Activated effector memory CD4-positive, alpha-beta T cell treated with anti-CD3 and anti-CD28 coated beads, Interleukin-2, amount 50 U/mL, for 16 hours (primary cell): ENCODE measurements at places on chromosomes 12 and 14.
A peak's percentile ranks its signal among the peaks of the same experiment; 100 is the strongest.

DNA sequence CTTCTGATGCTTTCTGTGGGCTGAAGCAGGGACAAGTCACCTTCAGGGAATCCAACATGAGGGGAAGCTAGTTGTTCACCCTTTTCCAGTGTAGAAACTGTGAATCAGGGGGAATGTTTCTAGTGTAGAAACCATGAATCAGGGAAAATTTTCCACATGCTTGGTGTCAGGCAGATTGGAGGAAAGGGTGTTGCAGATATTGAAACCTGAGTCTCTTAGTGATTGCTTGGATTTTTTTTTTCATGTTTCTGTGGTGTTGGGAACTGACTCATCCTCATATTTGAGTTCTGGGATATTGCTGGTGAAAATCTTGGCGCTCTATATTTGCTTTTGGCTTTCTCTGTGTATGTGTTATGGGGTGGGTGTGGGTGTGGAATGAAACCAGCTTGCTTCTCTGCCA is 144.5 kb upstream of the FBXO33 start:
- no peak for DNase-seq

GRCh38 chr14:28102001-28102400 is 664.6 kb upstream of the FOXG1 start:
- no peak for DNase-seq

DNA sequence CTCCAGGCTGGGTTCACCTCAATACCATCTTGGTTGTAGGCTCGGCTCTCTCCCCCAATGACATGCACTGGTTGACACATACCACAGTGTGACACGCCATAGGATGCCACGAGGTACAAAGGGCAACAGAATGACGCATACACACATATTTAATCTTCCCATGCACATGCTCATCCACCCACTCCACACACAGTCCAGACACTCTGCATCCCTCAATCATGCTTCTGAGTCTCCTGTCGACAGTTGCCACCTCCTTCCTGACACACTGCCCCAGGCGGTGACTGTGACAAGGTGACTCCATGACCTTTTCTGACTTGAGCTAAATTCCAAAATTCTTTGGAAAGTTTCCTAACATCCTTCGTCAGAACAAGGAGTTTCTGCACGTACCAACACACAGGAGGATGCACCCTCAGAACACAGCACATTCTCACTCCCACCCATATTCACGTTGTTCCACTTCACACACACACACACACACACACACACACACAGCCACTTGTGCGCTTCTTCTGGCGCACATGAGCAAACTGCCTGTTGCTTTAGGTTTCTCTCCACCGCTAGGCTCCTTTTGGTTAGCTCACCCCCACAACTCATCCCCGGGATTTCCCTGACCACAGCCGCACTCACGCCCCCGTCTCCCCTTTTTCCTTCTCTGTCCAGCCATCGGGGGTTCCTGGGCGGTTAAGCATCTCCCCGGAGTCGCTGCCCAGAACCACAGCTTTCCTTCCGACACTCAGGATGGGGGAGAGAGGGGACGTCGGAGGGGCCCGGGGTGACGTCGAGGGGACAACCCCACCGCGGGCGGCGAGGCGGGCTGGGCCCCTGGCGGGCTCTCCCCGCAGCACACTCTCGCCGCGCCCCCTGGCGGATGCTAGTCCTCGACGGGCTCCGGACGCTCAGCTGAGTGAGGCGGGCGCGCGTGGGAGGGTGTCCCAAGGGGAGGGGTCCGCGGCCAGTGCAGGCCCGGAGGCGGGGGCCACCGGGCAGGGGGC is 536 bp upstream of the WNT1 start:
- peak; percentile 93 for DNase-seq

DNA sequence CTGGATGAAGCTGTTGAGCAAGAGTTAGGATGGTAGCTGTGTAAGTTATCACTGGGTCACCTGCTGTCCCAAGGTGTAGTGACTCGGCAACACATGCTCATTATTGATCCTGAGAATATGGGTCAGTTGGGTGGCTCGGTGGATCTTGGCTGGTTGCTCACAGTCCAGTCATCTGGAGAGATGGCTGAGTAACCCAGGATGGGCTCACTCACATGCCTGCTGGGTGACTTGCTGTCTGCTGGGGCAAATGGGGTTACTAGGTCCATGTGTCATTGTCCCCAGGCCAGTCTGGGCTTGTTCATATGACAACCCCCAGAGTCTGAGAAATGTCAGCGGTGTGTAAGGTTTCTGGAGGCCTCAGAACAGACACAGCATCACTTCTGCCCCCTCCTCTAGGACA is 69.5 kb downstream of the SLC15A4 start:
- DNase-seq, result no peak

GRCh38 chr12:125528281-125528680 is 463.0 kb downstream of the AACS start:
- DNase-seq, result no peak

DNA sequence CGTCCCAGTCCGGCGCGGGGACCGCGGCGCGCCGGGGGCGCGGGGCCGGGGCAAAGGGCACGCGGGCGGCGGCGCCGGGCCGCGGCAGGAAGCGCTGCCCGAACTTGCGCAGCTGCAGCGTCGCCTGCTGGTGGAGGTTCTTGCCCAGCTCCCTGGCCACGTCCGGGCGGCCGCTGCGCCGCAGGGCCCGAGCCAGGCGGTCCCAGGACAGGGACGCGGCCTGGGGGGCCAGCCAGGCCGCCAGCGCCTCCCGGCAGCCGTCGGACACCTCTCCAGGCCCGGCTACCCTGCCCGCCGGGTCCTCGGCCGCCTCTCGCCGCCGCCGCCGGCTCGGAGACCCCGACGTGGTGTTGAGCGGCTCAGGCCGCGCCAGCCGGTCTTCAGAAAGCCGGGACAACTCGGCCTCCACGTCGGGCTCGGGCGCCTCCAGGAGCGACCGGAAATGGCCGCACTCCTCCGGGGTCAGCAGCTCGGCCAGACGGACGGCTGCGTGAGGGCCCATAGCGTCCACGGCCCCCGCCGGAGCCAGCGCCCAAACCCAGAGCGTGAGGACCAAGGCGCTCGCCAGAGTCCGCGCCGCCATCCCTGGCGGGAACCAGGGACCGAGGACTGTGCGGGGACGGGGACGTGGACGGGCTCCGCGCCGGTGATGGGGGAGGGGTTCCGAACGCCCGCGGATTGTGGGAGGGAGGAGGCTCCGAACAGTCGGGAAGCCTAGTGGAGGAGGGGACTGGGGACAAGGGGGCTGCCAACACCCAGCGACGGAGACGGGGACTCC is 34.0 kb downstream of the FIGNL2 start:
- peak; percentile 87 for DNase-seq

DNA sequence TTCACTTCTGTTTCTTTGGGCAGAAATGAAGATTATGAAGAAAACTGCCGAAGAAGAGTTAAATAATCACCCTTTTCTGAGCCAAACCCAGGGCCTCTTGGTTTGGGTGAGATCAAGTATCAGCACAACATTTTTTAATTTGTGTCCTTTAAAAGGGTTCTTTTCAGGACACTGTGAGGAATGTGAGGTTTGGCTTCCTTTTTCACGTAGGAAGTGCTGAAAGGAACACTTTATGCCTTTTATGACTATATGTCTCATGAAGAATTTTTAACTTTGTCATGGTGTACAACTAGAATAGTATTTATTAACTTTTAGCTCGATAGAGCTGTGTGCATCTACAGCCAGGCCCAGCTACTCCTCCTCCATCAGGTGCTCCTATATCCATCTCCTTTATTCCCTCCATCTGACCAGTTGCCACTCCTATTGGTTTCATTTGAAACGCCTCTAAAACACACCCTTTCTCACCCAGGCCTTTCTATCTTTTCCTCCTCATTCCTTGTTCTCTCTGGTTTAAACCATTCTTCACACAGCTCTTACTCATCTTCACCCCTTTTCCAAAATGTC is 103.6 kb upstream of the LRIG3 start:
- no peak for DNase-seq

- no peak for DNase-seq
These were observed 12.8 kb downstream of the BDKRB2 start for GRCh38 chr14:96217376-96217913.

- DNase-seq, result no peak
These were observed 19.7 kb downstream of the AGAP2 start for GRCh38 chr12:57718641-57719528.

DNA sequence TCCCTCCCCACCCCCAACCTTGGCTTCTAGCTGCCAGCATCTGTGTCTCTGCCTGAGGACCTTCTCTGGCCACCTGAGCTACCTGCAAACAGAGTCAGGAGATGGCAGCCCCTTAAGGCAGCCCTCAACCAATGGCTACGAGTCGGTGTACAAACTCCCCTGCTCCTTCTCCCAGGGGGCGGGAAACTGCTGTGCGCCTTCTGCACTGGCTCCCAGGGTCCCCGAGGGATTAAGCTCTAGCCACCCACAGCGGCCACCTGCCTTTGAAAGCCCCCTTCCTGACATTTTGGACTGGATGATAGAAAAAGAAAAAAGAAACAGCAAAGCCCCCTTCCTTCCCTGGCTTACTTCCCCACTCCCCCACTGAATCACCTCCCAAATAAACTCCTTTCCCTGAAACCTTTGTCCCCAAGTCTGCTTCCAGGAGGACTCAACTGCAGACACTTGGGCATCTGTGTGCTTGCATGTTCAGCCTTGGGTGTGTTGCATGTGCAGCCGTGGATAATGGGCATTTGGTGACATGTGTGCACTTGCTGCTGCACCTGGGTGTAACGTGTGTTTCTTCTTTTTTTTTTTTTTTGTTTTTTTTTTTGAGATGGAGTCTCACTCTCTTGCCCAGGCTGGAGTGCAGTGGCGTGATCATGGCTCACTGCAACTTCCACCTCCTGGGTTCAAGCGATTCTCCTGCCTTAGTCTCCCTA is 6.0 kb downstream of the SDS start:
- DNase-seq, result no peak

DNA sequence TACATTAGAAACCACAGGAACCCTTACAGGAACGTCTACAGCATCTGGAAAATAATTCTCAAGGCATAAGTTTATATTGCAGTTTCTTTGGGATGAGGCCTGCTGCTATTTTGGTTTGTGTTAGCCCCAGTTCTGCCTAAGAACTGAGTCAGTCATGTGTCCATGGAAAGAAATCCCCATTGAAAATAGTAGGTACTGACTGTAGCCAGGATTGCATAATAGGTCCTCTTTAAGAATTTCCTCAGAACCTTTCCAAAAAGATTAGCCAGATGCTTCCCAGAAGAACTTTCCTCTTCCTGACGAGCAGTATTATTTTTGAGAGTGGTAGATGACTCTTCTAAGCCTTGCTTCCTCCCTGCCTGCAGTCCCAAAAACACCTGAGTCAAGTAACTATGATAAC is 52.6 kb downstream of the RASSF8 start:
- DNase-seq, result no peak

- DNase-seq, result no peak
These were observed 148.8 kb downstream of the CEP128 start for GRCh38 chr14:80792771-80793170.

- DNase-seq, result no peak
These were observed 56.5 kb downstream of the HECTD4 start for GRCh38 chr12:112325622-112326207.

GRCh38 chr12:94145191-94145983 is 3.0 kb upstream of the PLXNC1 start:
- no peak for DNase-seq

DNA sequence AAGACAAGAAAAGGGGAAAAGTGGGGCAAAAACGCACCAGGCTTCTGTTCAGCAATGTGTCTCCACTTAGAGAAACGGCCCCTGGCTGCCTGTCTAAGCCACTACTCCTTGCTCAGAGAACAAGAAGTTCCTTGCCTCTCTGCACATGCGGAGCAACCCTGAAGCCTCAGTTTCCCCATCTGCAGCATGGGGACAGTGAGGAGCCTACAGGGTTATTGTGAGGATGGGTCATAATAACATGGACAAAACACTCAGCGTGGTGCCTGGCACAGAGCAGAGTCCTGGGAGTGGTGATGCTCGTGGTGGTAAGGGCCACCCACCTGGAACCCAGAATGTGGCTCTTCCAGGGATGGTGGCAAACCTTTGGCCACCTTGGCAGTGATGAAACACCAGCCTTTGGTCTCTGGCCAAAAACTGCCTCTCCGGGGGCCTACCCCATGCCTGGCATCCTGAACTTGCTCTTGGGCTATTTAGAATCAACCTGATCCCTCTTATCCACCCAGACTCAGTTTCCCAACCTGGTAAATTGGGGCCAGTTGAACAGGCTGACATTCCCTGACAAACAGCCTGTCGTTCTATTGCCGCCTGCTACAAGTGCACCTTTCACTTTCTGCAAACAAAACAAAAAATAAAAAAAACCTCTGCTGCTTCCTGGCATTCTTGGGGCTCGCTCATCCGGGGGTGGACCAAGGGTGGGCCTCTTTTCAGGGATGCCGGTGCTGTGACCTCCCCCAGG is 56.5 kb upstream of the DLK1 start:
- no peak for DNase-seq

DNA sequence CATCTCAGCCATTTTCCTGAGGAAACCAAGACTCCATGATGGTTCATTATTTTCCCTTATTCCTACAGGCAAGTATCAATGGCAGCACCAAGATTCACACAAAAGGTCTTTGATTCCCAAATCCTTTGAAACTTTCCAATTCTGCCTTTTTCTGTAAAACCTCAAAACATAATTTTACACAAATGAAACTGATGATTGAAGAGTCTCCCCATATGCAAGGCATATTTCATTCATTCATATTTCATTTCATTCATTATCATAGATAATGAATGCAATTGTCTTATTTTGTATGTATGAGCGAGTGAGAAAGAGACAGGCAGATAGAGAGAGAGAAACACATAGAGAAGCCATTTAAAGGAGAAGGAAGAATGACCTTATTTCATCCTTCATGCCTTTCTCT is 172.8 kb downstream of the BTG1 start:
- no peak for DNase-seq

- DNase-seq, result no peak
These were observed 13.8 kb downstream of the GPR132 start for GRCh38 chr14:105051182-105052109.

- peak; percentile 91 for DNase-seq
These were observed 2.6 kb upstream of the SOCS2 start for GRCh38 chr12:93569656-93570551.

GRCh38 chr14:78519863-78520262 is 349.7 kb downstream of the NRXN3 start:
- no peak for DNase-seq

GRCh38 chr14:96176275-96176674 is 28.4 kb upstream of the BDKRB2 start:
- DNase-seq, result no peak

DNA sequence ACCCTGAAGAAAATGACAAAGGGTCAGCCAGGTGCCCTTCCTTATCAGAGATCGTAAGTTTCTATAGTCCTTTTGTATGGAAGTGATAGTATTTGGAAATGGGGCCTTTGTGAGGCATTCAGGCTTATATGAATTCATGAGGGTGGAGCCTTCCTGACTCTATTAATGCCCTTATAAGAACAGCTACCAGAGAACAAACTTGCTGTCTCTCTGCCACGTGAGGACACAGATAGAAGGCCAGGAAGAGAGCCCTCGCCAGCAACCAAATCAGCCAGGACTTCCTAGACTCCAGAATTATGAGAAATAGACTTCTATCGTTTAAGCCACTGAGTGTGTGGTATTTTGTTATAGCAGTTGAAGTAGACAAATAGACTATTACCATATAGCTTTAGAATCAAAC is 36.7 kb downstream of the TRMT5 start:
- DNase-seq, result no peak
